ENCODE measurements at places on chromosomes 4 and X. TPM values are rescaled to one million over a fixed set of nuclear protein-coding genes. Genes with fewer than 3 reads are reported as not detected.

GRCh38 chr4:8908206-8908893 lies 36.7 kb upstream of the HMX1 start:
- H3K27ac ChIP-seq: no peak overlapping the region
- no peak for DNase-seq
- H3K27me3 ChIP-seq: no peaks in the 10 kb centered on the region

C1QTNF7 gene
- polyA plus RNA-seq: not detected

GRCh38 chr4:144734522-144734921 lies 88.6 kb downstream of the HHIP start:
- H3K4me1 ChIP-seq: no peaks in the 10 kb centered on the region
- H3K27me3 ChIP-seq: no peaks in the 10 kb centered on the region
- H3K4me3 ChIP-seq: no peak overlapping the region
- DNase-seq: no peak
- H3K36me3 ChIP-seq: no peaks in the 10 kb centered on the region
- H3K27ac ChIP-seq: no peak overlapping the region

DNA sequence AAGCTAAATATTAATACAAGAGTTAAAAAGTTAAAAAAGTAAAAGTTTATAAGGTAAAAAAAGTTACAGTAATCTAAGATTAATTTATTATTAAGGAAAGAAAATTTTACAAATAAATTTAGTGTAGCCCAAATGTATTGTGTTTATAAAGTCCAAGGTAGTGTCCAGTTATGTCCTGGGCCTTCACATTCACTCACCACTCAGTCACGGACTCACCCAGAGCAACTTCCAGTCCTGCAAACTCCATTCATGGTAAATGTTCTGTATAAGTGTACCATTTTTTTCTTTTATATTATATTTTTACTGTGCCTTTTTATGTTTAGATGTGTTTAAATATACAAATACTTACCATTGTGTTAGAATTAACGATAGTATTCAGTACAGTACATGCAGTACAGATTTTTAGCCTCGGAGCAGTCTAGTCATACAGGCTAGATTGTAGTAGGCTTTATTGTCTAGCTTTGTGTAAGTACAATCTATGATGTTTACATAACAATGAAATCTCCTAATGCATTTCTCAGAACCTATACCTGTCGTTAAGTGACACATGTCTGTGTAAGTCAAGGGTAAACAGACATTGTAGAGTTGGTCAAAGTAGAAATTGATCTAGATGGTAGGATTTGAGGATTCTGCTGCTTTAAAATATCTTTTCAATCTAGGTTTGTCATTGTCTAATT lies 197.7 kb downstream of the GC start:
- no peak overlapping the region for H3K27ac ChIP-seq
- no peaks in the 10 kb centered on the region for H3K4me1 ChIP-seq

- H3K4me1 ChIP-seq: no peaks in the 10 kb centered on the region
- H3K4me3 ChIP-seq: no peak overlapping the region
- no peak for DNase-seq
- H3K36me3 ChIP-seq: no peaks in the 10 kb centered on the region
- H3K27me3 ChIP-seq: no peaks in the 10 kb centered on the region
Measured at GRCh38 chr4:10348241-10348640, 109.0 kb downstream of the ZNF518B start.

DNA sequence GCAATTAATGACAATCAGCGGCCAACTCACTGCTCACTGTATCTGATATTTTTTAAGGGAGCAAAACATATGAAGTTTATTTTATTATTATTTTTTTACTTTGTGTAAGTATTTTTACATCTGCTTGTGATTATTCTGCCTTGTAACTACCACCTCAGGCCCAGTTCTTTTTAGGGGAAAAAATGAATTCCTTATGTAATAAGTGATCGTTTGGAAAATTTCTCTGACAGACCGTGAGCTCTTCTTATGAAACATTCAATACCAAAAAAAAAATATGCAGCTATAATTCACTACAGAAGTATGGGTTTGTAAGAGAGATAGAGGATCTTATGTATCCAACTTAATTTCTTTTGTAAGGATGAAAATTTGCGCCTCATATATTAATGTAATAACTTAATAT lies 33.5 kb upstream of the STOX2 start:
- H3K4me1 ChIP-seq: no peaks in the 10 kb centered on the region
- no peaks in the 10 kb centered on the region for H3K27me3 ChIP-seq
- H3K27ac ChIP-seq: no peak overlapping the region
- no peak for DNase-seq

GRCh38 chr4:108601532-108601931 lies 18.8 kb upstream of the RPL34 start:
- H3K27ac ChIP-seq: no peak overlapping the region
- peaks cover 15% of the 10 kb centered on the region for H3K4me1 ChIP-seq
- DNase-seq: peak; percentile 34
- no peaks in the 10 kb centered on the region for H3K36me3 ChIP-seq
- H3K4me3 ChIP-seq: no peak overlapping the region
- no peaks in the 10 kb centered on the region for H3K27me3 ChIP-seq

DNA sequence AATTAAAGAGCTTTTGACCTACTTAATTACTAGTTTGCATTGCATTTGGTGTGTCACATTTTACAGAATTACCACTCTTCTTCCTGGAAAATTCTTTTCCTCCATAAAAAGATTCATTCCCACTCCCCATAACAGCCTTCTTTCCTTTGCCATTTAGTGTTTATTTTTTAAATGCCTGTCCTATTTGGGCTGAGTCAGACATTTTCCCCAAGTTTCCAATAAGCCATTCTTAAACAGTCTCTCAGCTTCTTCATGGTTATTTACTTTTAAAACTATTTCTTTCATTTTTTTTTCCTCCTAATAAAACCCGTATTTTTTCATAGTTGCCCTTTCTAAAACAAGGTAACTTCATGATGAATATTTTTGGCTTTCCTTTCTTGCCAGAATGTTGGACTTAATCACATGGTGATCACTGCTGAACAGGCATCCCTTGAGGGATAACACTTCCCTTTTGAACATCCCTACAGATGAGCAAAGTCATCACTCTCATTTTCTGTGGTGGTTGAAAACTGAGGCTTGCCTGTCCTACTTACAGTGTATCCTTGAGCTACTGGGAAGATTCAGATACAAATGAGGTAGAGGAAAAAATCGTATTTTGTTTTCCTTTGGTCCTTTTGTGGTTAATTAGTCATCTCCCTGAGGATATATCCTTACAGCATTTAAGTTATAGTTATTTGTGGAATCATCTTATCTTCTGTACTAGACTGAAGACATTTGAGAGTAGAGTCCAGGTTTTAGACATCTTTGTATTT lies 520.5 kb upstream of the NR3C2 start:
- no peak overlapping the region for H3K4me3 ChIP-seq
- H3K36me3 ChIP-seq: no peaks in the 10 kb centered on the region
- no peaks in the 10 kb centered on the region for H3K27me3 ChIP-seq
- H3K27ac ChIP-seq: no peak overlapping the region

DNA sequence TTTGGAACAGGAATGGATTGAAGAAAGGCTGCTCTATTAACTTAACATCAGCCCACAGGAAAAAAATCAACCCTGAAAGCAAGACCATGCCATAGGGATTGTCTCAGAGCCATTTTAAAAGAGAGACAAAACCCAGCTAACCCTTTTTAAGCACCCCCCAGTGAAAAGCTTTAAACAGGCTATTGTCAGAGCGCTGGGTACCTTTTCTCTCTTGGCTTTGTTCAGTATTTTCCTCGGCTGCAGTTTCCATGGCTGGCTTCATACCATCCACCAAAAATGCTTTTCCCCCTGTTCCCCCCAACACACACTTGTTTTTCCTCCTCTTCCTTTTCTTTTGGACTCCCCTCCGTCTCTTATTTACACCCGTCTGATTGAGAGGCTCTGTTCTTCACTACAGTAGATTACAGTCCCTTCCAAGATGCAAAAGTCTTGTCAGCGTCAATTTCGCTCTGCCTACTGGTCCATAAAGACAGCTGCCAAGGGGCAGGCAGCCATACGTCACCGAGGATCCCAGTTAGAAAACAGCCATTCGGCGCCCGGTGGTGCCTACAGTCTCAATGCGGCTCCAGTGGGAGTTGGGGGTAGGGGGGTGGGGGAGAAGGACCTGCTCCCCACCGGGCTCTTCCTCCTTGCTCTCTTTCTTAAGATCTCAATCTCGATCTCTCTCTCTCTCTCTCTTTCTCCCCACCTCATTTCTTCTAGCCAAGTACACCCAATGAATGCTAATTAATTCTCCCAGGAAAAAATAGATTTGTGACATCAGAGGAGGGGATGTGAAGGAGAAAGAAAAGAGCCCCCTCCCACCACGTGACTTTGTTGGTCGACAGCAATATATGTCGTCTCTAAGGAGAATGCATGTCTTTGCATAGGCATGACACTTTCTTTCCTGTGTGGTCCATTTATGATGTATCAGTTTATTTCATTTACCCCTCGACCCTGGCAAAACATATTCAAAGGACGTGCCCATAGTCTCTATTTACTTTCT lies at the start of gene GPM6B:
TSS of gene GPM6B (minus strand) at position 451 of the 985 bp plus-strand sequence. CDS start at position 262, 189 bp downstream.
- DNase-seq: no peak
- H3K27me3 ChIP-seq: no peaks in the 10 kb centered on the region
- no peak within 1 kb of the TSS for H3K4me3 ChIP-seq
- no peak within 1 kb of the TSS for H3K27ac ChIP-seq
- H3K4me1 ChIP-seq: no peaks in the 10 kb centered on the region

DNA sequence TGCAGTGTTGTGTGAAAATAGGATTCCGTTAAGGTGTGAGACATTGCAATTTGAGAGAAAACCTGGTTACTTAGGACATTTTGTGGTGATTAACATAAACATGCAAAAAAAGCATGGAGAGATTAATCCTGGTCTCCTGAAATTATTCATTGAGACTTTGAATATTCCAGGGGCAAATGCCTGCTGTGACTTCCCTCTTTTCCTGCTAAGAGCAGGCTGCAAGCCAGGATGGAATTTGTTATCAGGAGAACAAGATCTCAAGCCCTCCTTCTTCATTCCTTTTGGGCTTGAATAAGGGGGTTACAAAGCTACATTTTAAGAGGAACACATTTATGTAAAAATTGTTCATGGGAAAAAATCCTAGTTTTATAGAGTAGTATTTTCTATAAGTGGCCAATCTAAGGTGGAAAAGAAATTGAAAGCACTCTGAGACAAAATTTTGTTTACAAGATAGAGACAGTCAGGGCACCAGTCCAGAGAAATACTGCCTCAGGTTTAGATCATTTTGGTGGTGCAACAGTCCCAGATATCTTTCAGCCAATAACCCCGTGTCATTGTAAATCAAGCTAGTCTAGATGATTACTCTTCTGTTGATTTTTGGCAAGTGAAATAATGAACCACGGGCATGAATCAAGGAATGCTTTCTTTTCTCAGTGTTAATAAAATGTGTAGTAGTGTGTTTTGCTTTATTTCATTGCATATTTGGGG lies 1528.3 kb upstream of the AGA start:
- no peak for DNase-seq
- H3K4me3 ChIP-seq: no peak overlapping the region
- H3K27me3 ChIP-seq: no peaks in the 10 kb centered on the region
- H3K36me3 ChIP-seq: no peaks in the 10 kb centered on the region
- H3K27ac ChIP-seq: no peak overlapping the region

- H3K27me3 ChIP-seq: no peaks in the 10 kb centered on the region
- H3K27ac ChIP-seq: no peak overlapping the region
- no peaks in the 10 kb centered on the region for H3K36me3 ChIP-seq
Measured at GRCh38 chr4:610411-611261, 14.7 kb upstream of the PDE6B start.

- H3K27ac ChIP-seq: no peak overlapping the region
- H3K36me3 ChIP-seq: no peaks in the 10 kb centered on the region
- no peak overlapping the region for H3K4me3 ChIP-seq
Measured at GRCh38 chrX:91414713-91415112, 19.9 kb upstream of the PABPC5 start.

DNA sequence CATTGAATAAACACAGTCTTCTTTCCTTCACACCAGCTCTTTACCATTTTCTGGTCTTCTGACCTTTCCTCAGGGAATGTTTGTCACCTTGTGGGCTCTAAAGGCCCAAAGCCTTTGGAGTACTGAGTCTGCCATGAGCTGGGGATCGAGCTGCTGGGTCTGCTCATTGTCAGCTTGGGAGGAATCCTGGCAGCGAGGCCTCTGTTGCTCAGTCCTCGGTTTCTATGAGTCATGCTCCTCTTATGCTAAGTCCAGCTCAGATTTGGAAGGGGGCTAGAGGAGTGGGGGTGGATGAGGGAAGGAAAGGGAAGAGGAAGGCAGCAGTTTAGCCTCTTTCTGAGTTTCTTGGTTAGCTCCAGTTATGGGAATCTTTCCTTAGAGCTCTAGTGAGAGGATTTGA lies 31.1 kb downstream of the NHSL2 start:
- no peak overlapping the region for H3K4me3 ChIP-seq
- H3K36me3 ChIP-seq: no peaks in the 10 kb centered on the region
- H3K27me3 ChIP-seq: no peaks in the 10 kb centered on the region
- DNase-seq: no peak
- no peaks in the 10 kb centered on the region for H3K4me1 ChIP-seq
- no peak overlapping the region for H3K27ac ChIP-seq

DNA sequence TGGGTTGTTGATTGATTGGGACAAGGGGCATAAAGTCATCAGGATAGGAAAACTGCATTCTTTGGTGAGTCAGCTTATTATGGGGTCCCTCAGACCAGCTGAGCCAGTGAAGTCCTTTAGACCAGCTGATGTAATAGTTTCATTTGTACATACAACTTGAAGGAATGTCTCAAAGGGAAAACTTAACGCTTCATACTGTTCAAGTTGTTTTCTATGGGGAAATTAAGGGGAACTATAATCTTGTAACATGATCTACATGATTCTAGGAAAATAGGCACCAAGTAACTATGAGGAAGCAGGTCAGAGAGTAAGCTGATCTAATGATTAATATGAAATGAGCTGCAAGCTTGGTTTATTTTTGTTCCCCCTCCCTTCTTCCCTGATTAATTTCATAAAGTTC lies 175.1 kb upstream of the GRID2 start:
- H3K27ac ChIP-seq: no peak overlapping the region
- no peak overlapping the region for H3K4me3 ChIP-seq
- no peaks in the 10 kb centered on the region for H3K27me3 ChIP-seq
- no peak for DNase-seq
- no peaks in the 10 kb centered on the region for H3K36me3 ChIP-seq

UGT2B15 gene
- polyA plus RNA-seq: not detected

ZNF185 gene
- polyA plus RNA-seq: 4.6 TPM

DNA sequence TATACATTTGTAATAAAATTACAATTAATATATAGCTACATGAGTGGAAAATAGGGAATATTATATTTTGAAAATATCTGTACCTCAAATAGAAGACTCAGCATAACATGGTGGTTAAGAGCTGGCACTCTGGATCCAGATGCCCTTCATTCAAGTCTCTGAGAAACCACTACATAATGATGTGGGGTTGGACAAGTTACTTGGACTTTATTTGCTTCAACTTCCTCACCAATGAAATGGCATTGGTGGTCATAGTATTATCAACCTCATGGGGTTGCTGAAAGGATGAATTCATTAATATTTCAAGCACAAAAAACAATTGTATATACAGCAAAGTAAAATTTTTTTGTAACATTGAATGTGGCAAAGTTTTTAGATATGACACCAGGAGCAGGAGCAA lies 46.4 kb upstream of the UGT2B7 start:
- H3K27ac ChIP-seq: no peak overlapping the region
- no peak for DNase-seq
- no peak overlapping the region for H3K4me3 ChIP-seq
- H3K4me1 ChIP-seq: no peaks in the 10 kb centered on the region
- H3K36me3 ChIP-seq: no peaks in the 10 kb centered on the region

- no peaks in the 10 kb centered on the region for H3K36me3 ChIP-seq
- H3K27me3 ChIP-seq: no peaks in the 10 kb centered on the region
- no peaks in the 10 kb centered on the region for H3K4me1 ChIP-seq
- no peak for DNase-seq
Measured at GRCh38 chrX:145213504-145213903, 33.8 kb upstream of the SPANXN1 start.

RTL5 gene
- polyA plus RNA-seq: not detected

- no peaks in the 10 kb centered on the region for H3K27me3 ChIP-seq
- no peak for DNase-seq
- H3K4me3 ChIP-seq: no peak overlapping the region
- no peak overlapping the region for H3K27ac ChIP-seq
Measured at GRCh38 chr4:2254665-2255500, 7.0 kb downstream of the MXD4 start.

Data from naive thymus-derived CD4-positive, alpha-beta T cell (primary cell).